Pons (tissue), 1 donor: ENCODE measurements at places on chromosomes 6 and 20.

GRCh38 chr6:121236984-121237383 lies 97.3 kb downstream of the TBC1D32 start:
- DNase-seq = no peak

DNA sequence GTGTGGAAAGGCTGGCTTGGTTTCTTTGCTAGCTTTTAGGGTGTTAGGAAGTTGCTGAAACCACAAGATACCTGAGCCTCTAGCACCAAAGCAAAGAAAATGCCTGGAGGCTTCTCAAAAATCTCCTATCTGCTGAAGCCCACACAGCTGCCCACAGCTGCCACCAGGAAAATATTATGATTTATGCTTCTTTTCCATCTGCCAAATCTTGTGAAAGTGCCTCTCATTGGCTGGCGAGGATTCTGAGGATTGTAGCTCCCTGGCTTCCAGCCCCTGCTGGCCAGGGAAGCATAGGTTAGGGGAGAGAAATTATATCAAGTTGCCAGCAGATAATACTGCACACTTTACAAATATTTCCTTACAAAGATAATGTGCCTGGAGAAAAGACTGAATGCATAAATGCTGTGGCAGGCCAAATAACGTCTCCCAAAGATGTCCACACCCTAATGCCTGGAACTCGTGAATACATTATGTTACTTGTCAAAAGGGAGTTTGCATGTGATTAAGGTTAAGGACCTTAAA lies 98.4 kb downstream of the MRPL14 start:
- DNase-seq = no peak

- no peak for DNase-seq
Observed at GRCh38 chr6:17448165-17448564, 54.8 kb downstream of the CAP2 start.

DNA sequence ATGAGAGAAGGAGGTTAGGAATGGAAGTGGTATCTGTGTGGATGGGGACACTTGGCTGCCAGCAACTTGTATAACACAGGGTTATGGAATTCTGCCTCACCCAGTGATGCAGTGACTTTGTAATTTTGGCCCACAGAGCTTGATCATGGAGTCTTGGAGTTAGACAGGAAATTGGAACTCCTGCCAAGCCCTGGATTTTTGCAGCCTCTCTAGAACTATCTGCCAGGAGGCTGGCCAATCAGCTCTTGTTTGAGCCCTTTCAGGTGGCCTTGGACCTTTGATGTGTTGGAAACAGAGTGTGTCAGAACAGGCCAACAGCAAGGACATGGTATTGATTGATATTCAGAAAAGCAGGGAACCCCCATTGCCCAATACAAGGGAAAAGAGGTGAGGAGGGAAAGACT lies 157.7 kb upstream of the GGTLC1 start:
- no peak for DNase-seq

- no peak for DNase-seq
Observed at GRCh38 chr6:168908887-168909286, 344.8 kb downstream of the THBS2 start.

GRCh38 chr6:168851460-168852375 lies 401.9 kb downstream of the THBS2 start:
- DNase-seq = peak; percentile 45

DNA sequence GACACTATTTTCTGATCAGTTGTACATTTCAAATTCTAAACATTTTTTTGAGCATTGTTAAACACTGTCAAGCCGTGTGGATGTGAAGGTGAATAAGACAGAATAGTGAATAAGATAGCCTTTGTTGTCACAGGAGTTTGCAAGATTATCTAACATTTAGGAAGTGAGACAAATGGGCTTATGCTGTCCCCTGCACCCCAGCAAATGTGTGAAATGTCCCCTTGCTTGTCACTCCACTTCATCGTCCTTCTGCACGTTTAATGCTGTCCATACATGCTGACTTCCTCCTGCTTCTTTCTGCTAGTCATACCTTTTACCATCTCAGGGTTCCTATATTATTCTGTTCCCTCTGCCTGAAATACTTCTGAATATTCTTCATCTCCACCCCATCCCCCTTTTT lies 62.6 kb downstream of the CBFA2T2 start:
- DNase-seq = no peak

- DNase-seq = no peak
Observed at GRCh38 chr6:2439632-2440031, 194.2 kb upstream of the GMDS start.

- DNase-seq = peak; percentile 46
Observed at GRCh38 chr20:37202267-37202943, 23.1 kb upstream of the MROH8 start.

- no peak for DNase-seq
Observed at GRCh38 chr6:8627085-8627861, 191.9 kb upstream of the SLC35B3 start.

DNA sequence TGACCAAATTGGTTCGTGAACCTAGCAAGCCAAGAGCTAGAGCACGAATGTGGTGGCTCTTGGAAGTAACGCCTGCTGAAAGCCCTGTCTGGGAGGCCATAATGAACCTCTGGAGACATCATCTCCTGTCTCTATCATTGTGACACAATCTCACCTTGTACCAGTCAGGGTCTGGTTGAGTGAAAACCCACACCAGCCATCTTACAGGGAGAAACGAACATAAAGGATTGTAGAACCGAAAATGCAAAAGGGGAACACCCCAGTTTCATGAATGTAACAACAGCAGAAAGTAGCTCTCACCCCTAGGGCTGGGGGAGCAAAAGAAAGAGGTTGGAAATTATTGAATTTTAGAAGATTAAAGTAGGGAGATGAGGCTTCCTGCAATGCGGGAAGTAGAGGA lies 50.9 kb upstream of the TAB2 start:
- peak; percentile 42 for DNase-seq

DNA sequence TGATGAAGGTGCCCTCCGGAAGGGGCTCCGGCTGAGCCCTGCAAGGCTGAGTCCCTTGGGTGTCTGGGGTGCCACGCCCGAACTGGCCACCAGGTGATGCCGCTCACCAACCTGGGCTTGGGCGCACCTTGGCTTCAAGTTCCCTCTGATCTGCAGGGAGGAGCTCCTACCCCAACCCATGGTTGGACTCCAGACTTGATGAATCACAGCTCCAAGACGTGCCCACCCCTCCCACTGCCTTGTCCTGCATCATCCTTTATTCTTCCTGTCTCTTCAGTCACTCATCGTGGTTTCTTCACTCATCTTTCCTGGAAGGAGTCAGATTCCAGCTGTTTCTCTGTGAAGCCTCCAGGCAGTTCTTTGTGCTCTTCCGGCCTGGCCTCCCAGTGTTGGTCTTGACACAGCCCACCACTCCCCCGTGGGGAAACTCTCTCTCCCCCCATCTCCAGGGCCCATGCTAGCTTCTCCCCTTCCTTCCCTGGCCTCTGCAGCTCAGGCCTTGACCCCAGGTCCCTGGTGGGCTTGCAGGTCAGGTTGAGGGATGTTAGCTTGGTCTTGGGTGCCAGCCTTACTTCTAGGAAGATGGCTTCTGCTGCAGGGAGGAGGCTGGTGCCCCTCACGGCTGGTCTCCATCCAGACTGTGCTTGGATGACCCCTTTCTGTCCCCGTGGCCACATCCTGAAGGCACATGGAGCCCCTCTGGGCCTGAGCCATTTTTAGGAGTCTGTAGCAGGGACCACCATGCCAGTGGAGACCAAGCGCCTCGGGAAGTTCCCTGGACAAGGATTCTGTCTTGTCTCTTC lies 2.6 kb upstream of the ZBP1 start:
- DNase-seq = no peak

DNA sequence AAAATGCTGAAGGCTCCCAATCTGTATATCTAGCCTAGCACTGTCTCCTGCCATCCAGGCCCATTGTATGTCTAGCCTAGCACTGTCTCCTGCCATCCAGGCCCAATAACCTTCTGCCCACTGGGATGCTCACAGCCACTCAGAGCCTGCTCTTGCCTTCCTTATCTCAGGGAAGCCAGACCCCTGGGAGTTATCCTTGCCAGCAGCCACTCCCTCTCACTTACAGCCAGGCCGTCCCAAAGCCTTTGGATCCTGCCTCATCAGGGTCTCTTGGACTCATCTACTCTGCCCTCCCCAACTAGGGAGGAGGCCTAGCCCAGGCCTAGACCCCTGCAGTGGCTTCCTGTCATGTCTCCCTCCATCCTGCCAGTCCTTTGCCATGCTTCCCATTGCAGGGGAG lies 37.3 kb downstream of the KIF3B start:
- DNase-seq = no peak

GRCh38 chr20:43140726-43141125 lies 49.0 kb downstream of the PTPRT start:
- no peak for DNase-seq

DNA sequence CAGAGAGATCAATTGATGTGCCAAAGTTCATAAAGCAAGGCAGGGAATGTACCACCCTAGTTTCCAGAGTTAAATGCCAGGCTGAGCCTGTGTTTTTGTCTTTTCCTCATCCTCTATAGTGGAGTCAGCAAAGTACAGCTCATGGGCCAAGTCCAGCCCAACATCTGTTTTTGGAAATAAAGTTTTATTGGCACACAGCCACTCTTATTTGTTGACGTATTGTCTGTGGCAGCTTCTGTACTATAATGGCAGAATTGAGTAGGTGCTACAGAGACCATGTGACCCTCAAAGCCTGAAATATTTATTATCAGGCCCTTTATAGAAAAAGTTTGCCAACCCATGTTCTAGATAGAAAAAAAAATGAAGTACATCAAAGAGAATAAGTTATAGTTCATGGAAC lies 187.0 kb downstream of the TSHZ2 start:
- no peak for DNase-seq

- DNase-seq = no peak
Observed at GRCh38 chr20:32634041-32634805, 39.5 kb downstream of the C20orf203 start.

GRCh38 chr6:114747995-114748625 lies 405.3 kb upstream of the HS3ST5 start:
- peak; percentile 65 for DNase-seq

GRCh38 chr20:60202046-60202445 lies 243.8 kb downstream of the CDH26 start:
- no peak for DNase-seq

- no peak for DNase-seq
Observed at GRCh38 chr6:135537741-135538301, 40.3 kb upstream of the AHI1 start.

GRCh38 chr6:54111341-54112045 lies at the start of gene MLIP:
TSS of gene MLIP (plus strand) at chr6:54111443. CDS start at chr6:54111480, 37 bp downstream.
- DNase-seq = no peak
